Tibial nerve (tissue), 4 donors: ENCODE measurements at places on chromosomes 6 and 20. TPM values are rescaled to one million over a fixed set of nuclear protein-coding genes. Genes with fewer than 3 reads are reported as not detected.
A peak's percentile ranks its signal among the peaks of the same experiment; 100 is the strongest.

DNA sequence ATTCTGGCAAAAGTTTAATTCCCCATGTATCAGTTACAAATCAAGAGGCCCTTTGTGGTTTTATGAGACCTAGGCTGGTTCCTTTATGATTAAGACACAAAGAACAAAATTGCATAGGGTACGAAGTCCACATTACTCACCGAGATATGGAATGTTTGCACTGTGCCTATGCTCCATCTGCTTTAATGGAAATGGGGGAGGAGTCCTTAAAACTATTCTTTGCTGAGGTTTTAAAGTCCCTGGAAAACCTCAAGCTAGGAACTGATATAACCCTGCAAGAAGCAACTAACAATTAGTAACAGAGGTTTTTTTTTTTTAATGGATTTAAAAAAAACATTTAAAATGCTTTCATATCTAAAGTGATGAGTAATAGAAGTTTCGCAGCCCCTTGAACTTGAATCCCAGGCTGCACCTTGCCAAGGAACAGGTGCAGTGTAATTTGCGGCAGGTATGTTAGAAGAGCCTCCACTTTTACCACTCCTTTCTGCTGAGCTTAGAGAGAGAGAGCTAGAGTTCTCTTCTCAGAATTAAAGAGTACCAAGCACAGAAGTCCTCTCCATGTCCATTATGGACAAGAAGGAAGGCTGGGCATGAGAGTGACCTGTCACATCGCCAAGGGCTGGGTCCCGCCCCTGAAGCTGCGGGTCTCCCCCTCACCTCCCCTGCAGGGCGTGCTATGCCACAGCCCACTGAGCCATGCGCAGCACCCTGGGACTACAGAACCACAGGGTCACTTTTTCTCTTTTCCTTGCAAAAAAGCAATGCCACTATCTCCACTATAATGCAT is 2.3 kb downstream of the SERPINB1 start:
- peak overlapping the region; percentile 94 for H3K27ac ChIP-seq
- H3K27me3 ChIP-seq = no peaks in the 10 kb centered on the region
- no peaks in the 10 kb centered on the region for H3K4me1 ChIP-seq
- H3K36me3 ChIP-seq = peaks cover 2% of the 10 kb centered on the region
- no peak for DNase-seq

- no peak for DNase-seq
- no peaks in the 10 kb centered on the region for H3K36me3 ChIP-seq
- no peaks in the 10 kb centered on the region for H3K27me3 ChIP-seq
- H3K4me3 ChIP-seq = no peak overlapping the region
- peaks cover 5% of the 10 kb centered on the region for H3K4me1 ChIP-seq
These were observed 65.7 kb upstream of the PTGIS start for GRCh38 chr20:49633643-49634042.

DNA sequence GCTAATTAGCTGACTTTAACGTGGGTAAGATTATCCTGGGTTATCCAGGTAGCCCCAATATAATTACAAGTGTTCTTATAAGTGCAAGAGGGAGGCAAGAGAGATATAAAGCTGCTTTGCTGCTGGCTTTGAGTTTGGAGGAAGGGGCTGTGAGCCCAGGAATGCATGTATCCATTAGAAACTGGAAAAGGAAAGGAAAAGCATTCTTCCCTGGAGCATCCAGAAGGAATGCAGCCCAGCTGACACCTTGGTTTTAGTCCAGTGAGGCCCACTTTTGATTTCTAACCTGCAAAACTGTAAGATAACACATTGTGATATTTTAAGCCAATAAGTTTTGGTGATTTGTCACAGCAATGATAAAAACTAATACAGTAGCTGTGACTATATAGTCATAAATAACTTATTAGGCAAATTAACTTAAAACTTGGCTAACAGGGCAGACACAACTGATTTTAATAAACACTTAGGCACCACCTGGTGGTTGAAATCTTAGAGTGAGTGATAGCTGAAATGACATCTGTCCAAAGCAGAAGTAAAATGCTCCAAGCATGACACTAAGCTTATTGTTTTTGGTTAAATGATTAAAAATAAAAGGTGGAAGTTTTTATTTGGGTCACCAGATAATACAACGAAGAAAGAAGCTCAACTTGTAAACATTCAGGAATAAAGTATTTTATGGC is 35.6 kb downstream of the ADGRF4 start:
- H3K36me3 ChIP-seq = no peaks in the 10 kb centered on the region
- no peaks in the 10 kb centered on the region for H3K27me3 ChIP-seq
- H3K27ac ChIP-seq = no peak overlapping the region
- H3K4me3 ChIP-seq = no peak overlapping the region
- H3K4me1 ChIP-seq = no peaks in the 10 kb centered on the region

GRCh38 chr20:59583428-59584277 is 20.7 kb upstream of the PHACTR3 start:
- no peak for DNase-seq
- peaks cover 17% of the 10 kb centered on the region for H3K4me1 ChIP-seq
- H3K36me3 ChIP-seq = no peaks in the 10 kb centered on the region
- H3K4me3 ChIP-seq = no peak overlapping the region
- peaks cover 24% of the 10 kb centered on the region for H3K27me3 ChIP-seq

DNA sequence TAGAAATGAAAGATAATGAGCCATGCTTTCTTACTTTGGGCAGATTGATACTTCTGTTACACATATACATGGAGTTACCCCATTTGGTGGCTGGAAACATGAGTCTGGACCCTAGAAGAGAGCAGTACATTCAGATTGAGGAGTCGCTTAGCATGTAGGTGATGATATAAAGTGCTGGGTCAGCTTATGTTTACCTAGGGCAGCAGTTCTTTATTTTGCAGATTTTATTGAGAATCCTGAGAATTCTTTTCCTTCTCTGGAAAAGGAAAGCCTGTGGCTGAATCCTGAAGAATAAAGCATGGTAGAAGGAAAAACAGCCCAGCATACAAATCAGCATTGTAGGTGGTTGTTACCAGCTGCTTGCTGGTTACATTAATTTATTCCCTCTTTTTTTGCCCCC is 91.2 kb downstream of the SMAP1 start:
- no peaks in the 10 kb centered on the region for H3K4me1 ChIP-seq
- DNase-seq = no peak
- H3K4me3 ChIP-seq = no peak overlapping the region

DNA sequence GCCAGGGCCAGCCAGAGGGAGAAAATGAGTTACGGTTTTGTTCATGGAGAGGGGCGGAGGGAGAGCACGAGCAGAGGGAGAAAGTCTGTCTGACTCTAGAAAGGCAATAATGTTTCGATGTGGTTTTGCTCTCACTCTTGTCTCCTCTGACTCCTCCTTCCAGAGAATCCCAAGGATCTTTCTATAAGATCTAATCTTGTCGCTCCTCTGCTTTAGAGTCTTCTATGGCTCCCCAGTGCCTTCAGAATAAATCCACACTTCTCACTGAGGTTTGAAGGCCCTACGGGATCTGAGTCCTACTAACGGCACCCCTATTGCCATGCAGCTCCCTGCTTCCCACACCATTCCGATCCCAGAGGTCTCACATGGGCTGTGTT is 66.8 kb downstream of the KCNB1 start:
- DNase-seq = no peak
- H3K4me3 ChIP-seq = no peak overlapping the region
- H3K36me3 ChIP-seq = no peaks in the 10 kb centered on the region
- H3K27me3 ChIP-seq = peaks cover 11% of the 10 kb centered on the region
- no peak overlapping the region for H3K27ac ChIP-seq
- H3K4me1 ChIP-seq = no peaks in the 10 kb centered on the region

The VSX1 gene
- total RNA-seq = not detected

The GABBR1 gene
- 55.3 TPM for total RNA-seq

DNA sequence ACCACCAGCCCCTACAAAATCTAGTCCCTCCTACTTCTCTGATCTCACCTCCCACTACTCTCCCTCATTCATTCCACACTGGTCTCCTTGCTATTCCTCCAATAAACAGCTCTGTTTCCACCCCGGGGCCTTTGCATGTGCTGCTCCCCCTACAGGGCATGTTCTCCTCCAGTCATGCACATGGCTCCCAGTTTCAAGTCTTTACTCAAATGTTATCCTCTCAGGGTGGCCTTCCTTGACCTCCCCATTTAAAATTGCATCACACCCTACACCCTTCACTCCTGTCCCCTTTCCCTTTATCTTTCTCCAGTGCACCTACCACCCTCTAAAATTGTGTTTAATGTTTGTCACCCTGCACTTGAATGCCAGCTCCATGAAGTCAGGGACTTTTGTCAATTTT is 174.5 kb downstream of the MRPL14 start:
- H3K27me3 ChIP-seq = no peaks in the 10 kb centered on the region
- H3K4me1 ChIP-seq = no peaks in the 10 kb centered on the region
- H3K36me3 ChIP-seq = no peaks in the 10 kb centered on the region
- no peak for DNase-seq

GRCh38 chr6:165484178-165484889 is 174.9 kb upstream of the C6orf118 start:
- no peak for DNase-seq
- no peak overlapping the region for H3K27ac ChIP-seq
- no peaks in the 10 kb centered on the region for H3K27me3 ChIP-seq
- H3K36me3 ChIP-seq = no peaks in the 10 kb centered on the region
- H3K4me3 ChIP-seq = no peak overlapping the region
- H3K4me1 ChIP-seq = no peaks in the 10 kb centered on the region

GRCh38 chr6:110597761-110598160 is 121.3 kb upstream of the SLC22A16 start:
- H3K4me3 ChIP-seq = no peak overlapping the region
- no peaks in the 10 kb centered on the region for H3K4me1 ChIP-seq
- H3K36me3 ChIP-seq = no peaks in the 10 kb centered on the region
- no peak for DNase-seq

GRCh38 chr20:63908008-63908682 is 13.2 kb downstream of the DNAJC5 start:
- no peaks in the 10 kb centered on the region for H3K4me1 ChIP-seq
- no peaks in the 10 kb centered on the region for H3K27me3 ChIP-seq
- no peak overlapping the region for H3K27ac ChIP-seq
- no peak for DNase-seq
- no peaks in the 10 kb centered on the region for H3K36me3 ChIP-seq
- no peak overlapping the region for H3K4me3 ChIP-seq

- peaks cover 6% of the 10 kb centered on the region for H3K4me1 ChIP-seq
- peaks cover 25% of the 10 kb centered on the region for H3K36me3 ChIP-seq
- no peaks in the 10 kb centered on the region for H3K27me3 ChIP-seq
- no peak for DNase-seq
- H3K4me3 ChIP-seq = no peak overlapping the region
- peak overlapping the region; percentile 78 for H3K27ac ChIP-seq
These were observed 37.4 kb downstream of the JAG1 start for GRCh38 chr20:10636326-10636818.

The FOXP4 gene
- 13.8 TPM for total RNA-seq

The RFX6 gene
- not detected for total RNA-seq

The ASCC3 gene
- total RNA-seq = 23.7 TPM

GRCh38 chr6:163122365-163122764 is 292.2 kb upstream of the QKI start:
- no peaks in the 10 kb centered on the region for H3K36me3 ChIP-seq
- H3K27me3 ChIP-seq = no peaks in the 10 kb centered on the region
- DNase-seq = no peak
- H3K4me3 ChIP-seq = no peak overlapping the region

DNA sequence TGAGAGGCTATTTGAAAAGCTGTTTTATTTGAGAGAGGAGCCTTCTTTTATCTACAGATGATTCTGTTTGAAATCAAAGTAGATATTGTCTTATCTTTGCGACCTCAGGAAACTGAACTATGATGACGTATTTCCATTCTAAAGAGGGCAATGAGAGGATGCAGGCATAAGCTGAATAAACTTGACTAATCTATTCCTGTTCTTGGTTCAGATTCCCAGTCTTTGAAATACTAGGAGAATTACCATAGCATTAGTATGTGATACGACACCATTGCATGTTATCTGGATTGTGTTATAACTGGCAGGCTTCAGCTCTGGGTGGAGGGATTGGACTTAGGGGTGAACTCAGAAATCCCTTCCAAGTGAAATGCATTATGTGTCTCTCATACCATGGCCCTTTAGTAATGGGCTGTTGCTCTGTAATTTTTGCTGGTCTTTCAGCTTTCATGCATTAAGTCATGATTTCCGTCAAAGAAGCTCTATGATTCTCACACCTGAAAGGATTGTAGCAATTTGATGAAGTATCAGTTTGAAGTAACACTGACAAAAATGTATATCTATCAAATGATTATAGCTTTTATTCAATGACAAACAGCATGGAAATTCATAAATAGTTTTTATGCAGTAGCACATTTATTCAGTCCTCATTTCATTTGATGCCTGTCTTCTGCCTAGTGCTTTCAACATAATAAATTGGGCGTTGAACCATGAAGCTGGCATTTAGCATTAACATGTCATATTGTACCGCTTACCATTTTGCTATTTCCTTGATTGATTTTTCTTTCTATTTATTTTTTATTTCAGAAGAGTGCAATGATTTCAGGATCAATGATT is 138.4 kb upstream of the SPACA1 start:
- H3K36me3 ChIP-seq = no peaks in the 10 kb centered on the region
- no peak overlapping the region for H3K27ac ChIP-seq
- H3K27me3 ChIP-seq = no peaks in the 10 kb centered on the region
- no peaks in the 10 kb centered on the region for H3K4me1 ChIP-seq

DNA sequence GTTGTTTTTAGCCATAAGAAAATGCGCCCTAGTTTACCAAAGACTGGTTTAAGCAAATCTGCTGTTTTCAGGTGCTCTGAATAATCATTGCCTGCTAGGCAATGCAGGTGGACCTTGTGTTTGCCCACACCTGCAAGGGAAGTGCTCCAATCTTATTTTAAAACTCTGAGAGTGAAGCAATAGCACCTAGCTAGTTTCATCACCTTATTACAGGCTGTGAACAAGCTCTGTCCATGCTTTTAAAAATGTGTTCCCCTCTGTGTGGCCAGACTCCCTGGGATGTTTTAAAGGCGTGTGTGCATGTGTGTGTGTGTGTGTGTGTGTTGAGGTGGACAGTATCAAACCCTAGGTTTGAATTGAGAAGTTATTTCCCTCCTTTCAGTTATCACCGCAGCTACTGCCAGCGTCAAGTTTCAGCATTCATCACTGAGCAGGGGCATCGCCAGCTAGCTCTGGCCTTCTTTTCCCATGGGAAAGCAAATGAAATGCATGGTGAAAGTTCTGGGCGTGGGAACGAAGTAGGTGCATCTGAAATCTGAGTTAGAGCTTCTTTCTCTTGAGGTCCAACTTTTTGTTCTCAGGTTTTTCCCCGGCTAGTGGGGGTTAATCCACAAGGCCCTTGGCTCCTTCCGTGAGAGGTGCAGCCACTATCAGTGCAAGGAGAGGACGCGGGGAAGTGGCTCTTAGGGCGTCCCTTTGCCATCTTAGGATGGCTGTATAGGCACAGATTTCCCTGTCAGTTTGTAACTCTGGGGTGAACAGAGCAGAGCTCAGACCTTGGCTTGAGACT is 30.8 kb downstream of the DUSP22 start:
- H3K27ac ChIP-seq = no peak overlapping the region
- no peaks in the 10 kb centered on the region for H3K36me3 ChIP-seq
- no peaks in the 10 kb centered on the region for H3K27me3 ChIP-seq
- no peak for DNase-seq
- H3K4me3 ChIP-seq = no peak overlapping the region
- no peaks in the 10 kb centered on the region for H3K4me1 ChIP-seq

- H3K27me3 ChIP-seq = no peaks in the 10 kb centered on the region
- H3K27ac ChIP-seq = no peak overlapping the region
- no peak for DNase-seq
- no peaks in the 10 kb centered on the region for H3K4me1 ChIP-seq
- no peak overlapping the region for H3K4me3 ChIP-seq
These were observed 91.0 kb upstream of the MCHR2 start for GRCh38 chr6:100084991-100085364.

- no peaks in the 10 kb centered on the region for H3K27me3 ChIP-seq
- peaks cover 13% of the 10 kb centered on the region for H3K36me3 ChIP-seq
- no peak overlapping the region for H3K4me3 ChIP-seq
- no peak overlapping the region for H3K27ac ChIP-seq
- H3K4me1 ChIP-seq = no peaks in the 10 kb centered on the region
These were observed 19.7 kb downstream of the PPIL6 start for GRCh38 chr6:109420751-109421150.

GRCh38 chr6:74785236-74785635 is 420.6 kb downstream of the COL12A1 start:
- H3K4me3 ChIP-seq = no peak overlapping the region
- DNase-seq = no peak
- no peaks in the 10 kb centered on the region for H3K36me3 ChIP-seq
- H3K27ac ChIP-seq = no peak overlapping the region
- H3K27me3 ChIP-seq = no peaks in the 10 kb centered on the region
